ENCODE measurements at places on chromosomes 6 and 20. TPM values are rescaled to one million over a fixed set of nuclear protein-coding genes. Genes with fewer than 3 reads are reported as not detected.

- DNase-seq: no peak
These were observed 224.4 kb downstream of the UST start for GRCh38 chr6:148971031-148971927.

DNA sequence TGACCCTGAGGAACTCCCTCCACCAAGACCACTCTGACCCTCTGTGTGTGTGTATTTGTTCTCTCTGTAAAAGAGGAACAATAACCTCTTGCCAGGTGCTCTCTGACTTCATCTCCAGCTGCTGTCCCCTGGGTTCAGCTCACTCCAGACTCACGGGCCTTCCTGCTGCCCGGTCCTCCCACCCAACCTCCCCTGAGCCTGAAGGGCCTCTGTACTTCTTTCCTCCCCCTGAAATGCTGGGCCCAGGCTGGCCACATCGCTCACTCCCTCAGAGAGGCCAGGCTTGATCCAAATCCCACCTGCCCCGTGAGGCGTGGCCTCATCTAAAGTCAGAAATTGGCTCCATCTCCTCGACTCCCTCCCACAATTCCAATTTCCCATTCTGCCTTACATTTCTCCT is 202.4 kb downstream of the PRKN start:
- DNase-seq: no peak

DNA sequence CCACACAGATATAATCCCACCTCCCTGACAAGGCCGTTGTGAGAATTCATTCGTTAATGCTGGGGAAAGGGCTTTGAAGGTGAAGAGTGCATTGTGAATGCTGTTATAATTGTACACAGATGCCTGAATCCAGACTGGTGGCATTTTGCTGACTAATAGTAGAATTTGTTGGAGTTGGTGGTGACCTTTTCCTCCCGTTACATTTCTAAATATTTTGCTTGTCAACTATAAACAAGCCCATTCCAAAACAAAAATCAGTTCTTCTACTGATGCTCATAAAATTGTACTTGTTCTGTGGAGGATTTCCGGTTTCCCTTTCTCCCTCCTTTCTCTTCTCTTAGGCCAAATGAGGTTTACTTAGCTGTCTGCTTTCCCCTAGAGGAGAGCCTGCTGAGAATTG is 253.1 kb upstream of the SUPT3H start:
- no peak for DNase-seq

DNA sequence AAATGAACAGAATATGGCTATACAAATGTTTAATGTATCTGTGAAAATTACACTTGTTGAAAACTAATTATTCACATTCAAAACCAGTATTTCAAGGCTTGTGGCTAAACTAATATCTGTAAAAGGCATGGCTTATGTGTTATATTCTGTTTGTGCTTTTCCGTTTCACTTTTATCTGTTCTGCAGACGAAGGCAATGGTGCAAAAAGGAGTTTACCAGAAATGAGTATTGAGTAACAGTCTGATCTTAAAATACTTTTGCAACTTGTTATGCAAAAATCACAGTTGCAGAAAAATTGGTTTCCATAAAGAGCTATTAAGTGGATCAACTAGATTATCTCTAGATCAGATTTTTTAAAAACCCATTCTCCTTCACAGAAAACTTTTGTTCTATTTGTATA is 9.4 kb upstream of the STX11 start:
- DNase-seq: no peak

DNA sequence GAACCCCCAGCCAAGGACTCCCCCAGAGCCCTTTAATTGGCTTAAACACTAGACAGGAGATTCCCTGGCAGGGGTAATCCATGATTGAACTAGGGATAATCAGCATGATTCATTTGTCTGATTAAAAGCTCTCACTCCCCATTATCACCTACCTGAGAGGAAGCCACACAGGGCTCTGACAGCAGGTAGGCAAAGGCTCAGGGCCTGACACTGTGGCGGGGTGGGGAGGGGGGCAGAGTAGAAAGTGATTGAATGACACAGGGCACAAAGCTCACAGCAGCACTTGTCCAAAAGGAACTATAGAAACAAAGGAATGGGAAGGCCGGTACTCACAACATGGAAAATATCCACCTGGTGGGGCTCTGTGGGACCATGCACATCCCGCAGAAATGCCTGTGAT is 231.6 kb downstream of the MAFB start:
- no peak for DNase-seq

- DNase-seq: peak; percentile 70
These were observed 12.1 kb downstream of the DEF6 start for GRCh38 chr6:35309611-35310264.

DNA sequence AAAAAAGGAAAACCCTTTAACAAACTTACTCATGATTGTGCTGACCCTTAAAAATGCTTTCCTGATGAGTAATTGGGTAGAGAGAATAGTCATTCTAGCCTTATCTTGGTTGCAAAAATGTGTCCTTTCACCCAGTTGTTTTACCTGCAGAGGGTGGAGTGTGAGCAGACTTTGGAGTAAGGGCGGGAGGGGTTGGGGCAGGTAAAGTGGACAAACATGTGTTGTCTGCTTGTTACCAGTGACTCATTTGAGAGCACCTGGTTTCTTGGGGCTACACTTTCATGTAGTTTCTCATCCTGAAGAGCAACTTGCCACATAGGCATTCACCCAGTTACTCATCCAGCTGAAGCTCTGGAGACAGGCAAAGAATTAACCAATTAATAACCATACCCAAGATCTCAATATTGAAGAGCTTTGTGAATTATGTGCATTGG is 121.1 kb downstream of the TNFRSF21 start:
- DNase-seq: no peak

DNA sequence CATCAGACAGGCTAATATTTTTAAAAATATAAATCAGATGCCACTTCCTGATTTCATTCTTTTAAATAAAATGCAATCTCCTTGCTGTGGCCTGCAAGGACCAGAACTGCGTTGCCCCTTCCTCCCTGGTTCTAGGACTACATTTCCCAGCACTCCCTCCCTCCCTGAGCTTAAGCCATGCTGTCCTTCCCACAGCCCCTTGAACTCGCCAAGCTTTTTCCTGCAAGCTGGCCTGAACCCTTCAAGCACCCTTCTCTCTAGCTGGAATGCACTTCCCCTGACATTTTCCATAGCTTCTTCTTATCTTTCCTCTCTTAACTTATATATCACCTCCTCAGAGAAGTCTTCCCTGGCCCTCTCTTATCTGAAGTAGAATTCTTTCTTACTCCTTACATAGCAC is 6.1 kb upstream of the DOK5 start:
- no peak for DNase-seq

- no peak for DNase-seq
These were observed 28.4 kb downstream of the TMEM200A start for GRCh38 chr6:130394246-130394645.

- no peak for DNase-seq
These were observed 46.7 kb downstream of the TIAM2 start for GRCh38 chr6:155041741-155042279.

- no peak for DNase-seq
These were observed 374.9 kb upstream of the FLRT3 start for GRCh38 chr20:14712302-14712739.

CGA gene
- total RNA-seq: not detected

AHCY gene
- 98.2 TPM for total RNA-seq

HLA-DQA1 gene
- 7.4 TPM for total RNA-seq
